ENCODE measurements at places on chromosomes 2 and 18.

- no peak for DNase-seq
Observed at GRCh38 chr2:71860381-71860926, 287.2 kb downstream of the CYP26B1 start.

GRCh38 chr2:188664416-188664815 lies 309.8 kb upstream of the COL3A1 start:
- DNase-seq, result no peak

- no peak for DNase-seq
Observed at GRCh38 chr2:106168657-106169056, 25.4 kb downstream of the UXS1 start.

GRCh38 chr2:12169721-12170120 lies 423.3 kb downstream of the LPIN1 start:
- no peak for DNase-seq

- DNase-seq, result no peak
Observed at GRCh38 chr18:22253156-22253555, 83.8 kb downstream of the GATA6 start.

DNA sequence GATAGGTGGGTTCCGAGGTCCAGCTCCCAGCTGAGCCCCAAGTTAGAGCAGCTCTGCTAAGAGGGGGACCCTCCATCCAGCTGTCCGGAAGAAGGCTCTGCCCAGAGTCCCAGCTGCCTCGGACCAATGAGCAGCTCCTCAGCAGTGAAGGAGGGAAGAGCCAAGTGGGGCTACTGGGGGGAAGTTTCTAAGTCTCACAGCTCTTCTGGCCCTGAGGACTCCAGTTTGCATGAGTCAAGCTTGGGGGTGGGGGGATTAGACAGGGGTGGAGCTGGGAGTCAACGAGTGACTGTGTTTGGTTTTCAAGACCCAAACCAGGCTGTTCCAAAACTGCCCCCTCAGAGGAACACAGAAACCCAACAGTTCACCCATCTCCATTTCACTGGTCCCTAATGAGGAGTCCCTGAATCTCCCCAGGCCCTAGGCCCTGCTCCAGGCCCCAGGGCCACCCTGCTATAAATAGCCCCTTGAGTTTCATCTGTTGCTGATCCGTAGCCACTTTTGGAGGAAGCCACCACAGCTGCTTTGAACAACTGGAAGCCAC lies 100.9 kb downstream of the TNS1 start:
- no peak for DNase-seq

DNA sequence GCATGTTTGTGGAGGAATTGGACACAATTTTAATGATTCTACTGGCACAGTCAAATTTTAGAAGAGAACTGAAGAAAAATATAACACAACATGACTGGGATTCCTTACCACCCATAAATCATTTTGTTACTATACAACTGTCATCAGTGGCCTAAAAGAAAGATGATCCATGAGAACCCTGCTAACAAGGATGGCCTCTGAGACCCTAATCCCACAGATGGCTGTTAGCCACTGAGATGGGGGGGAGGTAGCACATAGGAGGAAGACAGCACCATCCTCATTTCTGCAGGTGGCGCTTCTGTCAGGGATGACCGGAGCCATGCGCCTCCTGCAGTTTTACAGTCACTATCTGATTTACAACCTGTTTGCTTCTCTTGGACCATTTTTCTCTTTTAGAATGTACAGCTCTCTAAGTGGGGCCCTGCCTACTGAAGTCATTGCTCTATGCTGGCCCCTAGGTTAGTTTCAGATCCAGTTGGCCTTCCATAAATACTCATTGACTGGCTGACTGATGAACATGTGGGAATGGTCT lies 279.8 kb downstream of the NAPG start:
- no peak for DNase-seq

- DNase-seq, result no peak
Observed at GRCh38 chr2:191977754-191978153, 130.9 kb upstream of the CAVIN2 start.

DNA sequence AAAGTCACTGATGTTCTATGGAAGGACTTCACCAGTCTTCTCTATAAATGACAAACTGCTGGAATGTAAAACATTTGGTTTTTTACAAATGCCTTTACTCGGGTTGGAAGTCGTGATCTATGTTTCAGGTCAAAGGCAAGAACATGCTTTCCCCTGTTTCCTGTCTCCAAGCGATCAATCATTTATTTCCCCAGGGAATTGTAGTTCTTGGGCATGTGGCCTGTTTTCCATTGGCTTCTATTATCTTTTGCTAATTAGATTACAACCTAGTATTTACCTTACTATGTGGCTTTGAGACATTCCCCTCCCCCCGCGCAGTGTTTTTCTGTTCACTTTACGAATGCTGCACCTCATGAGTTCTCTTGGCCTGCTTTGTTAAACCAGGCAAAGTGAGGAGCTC lies 684.2 kb downstream of the EPHA4 start:
- no peak for DNase-seq

DNA sequence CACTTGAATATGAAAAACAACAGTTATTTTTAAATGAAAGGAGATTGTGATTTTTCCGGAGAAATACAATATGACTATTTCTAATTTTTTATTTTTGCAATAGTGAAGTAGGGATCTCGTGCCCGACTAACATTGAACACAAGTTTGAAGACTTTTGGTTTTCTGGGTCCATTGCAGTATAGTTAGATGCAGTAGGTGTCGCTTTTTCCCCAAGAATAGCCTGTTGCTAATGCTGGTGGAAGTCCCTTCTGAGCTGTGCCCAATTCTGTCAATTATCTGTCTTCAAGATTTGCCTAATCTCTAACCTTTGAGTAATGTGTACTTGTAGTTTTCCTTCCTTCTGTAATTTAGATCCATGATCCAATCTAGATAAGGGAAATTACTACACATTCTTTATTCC lies 36.5 kb downstream of the SEMA4F start:
- DNase-seq, result no peak

DNA sequence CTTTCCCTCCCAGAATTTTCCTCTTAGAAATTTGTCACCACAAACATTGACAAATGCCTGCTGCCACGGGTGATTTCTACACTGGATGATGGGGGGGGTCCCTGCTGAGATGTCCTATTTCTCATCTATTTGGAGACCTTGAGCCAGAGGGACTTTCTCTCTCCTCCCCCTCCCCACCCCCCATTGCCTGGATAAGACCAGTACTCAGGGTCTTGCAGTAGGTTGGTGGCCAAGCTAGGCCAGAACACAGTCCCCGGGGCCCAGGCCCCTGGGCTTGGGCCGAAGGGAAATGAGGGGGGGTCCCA lies 560 bp upstream of the DUSP2 start:
- DNase-seq, result no peak

- no peak for DNase-seq
Observed at GRCh38 chr2:157900203-157900602, 24.1 kb upstream of the ACVR1 start.

DNA sequence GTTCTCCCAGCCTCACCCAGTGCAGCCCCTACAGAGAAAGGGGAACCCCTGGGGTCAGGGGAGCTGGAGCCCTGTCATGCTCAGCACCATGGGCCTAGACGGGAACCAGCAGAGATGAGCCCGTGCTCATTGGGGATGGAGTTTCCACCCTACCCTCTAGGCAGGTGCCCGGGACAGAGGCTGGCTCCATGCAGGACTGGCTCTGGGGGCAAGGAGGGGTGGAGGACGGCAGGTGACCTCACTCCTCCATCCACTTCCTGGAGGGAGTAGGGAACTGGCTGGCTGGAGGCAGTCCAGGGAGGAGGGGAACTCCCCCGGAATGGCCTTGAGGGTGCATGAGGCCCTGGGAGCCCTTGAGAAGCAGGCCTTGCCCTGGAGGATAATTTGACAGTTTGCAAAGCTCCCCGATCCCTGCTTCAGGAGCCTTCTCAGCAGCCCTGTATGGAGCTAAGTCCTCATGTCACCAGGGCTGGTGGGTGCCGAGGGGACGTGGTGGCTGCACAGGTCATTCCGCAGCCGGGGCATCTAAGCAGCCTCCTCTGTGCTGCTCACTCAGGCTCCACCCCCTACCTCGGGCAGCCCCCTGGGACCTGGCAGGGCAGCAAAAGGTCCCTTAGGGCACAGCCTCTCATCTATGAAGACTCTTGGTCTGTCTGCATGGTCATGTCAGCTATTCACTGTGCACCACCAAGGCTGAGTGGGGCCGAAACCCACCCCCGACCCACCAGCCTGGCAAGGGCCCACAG lies 2.1 kb downstream of the NEURL3 start:
- DNase-seq, result no peak

GRCh38 chr2:11692966-11693521 lies 23.0 kb upstream of the NTSR2 start:
- peak; percentile 16 for DNase-seq

DNA sequence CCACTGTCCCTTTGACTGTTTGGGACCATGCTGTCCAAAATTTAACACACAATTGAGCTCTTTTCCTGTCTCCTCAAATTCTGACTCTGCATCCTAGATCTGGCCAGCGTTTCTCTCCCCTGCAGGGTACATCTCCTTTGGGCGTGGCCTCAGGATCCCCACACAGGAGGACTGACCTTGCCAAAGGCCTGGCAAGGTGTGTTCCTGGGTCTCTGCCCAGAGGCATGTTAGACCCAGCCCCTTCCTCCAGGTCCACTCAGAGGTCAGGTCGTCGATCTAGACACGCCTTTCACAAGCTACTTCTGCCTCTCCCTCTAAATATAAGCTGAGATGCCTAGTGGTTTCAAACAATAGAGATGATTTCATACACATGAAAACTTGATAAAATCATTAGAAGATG lies 45.4 kb upstream of the SMIM21 start:
- DNase-seq, result no peak

- DNase-seq, result no peak
Observed at GRCh38 chr2:118021356-118021755, 7.5 kb upstream of the CCDC93 start.

DNA sequence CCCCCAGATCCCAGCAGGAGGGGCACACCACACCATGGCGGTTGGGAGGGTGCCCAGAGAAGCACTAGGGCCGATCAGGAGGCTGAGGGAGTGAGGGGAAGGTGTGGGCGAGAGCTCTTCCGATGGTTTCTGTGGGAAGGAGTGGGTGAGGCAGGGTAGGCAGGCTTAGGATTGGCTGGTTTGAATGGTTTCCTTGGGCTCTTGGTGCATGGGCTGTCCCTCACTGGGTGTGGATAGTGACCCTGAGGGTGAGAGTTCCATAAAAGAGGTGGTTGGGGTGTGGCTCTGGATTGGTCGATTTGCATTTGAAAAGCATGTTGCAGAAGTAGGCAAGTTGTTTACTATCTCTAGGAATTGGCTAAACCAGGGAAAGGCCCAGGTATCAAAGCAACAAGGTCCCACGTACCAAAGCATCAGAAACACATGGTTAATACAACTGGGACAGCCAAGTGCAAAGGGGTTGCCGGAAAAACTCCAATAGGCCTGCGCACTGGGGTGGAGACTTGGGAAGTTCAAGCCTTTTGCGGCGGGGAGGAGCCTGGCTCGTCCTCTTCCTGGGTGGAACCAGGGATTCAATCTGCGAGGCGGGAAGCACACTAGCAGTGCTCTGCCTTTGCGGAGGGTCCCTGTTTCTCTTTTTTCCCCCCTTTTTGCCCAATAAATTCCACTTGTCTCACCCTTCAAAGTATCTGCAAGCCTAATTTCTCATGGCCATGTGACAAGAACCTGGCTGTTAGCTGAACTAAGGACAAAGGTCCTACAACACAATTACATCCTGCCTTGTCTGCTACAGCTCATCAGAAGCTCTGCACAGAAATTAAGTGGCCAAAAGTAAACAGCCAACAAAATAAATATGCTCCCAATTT lies 43.2 kb downstream of the IL1R2 start:
- DNase-seq, result no peak

DNA sequence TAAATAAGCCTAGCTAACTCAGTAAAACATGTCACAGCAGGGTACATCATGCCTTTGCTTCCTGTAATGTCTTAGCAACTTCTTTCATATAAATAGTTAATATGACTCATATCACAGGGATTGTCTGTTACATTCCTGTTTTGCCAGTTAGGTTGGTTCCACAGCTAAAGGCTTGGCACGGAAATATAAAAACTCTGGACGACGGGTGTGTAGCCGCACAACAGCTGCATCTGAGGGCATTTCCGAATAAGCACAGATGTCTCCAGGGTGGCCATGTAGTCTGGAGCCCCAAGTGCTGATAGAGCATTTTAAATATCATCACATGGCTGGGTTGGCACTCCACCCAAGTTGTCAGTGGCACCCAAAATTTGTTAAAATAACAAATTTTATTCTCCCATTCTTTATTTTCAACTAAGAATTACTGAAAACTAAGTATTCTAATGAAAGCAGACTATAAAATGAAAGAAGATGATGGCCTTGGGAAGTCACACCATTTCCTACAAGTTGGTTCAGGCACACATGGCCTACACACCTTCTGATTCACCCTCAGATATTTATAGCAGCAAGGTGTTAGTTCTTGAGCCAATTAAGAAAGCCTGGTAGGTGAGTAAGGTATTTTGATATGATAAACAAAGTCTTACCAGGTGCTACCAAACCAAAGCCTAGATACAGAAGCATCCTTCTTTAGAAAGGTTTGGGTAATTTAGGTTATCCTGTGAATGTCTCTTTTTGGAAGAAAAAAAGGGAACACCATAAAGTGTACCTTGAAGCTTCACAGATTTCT lies 61.8 kb upstream of the STK17B start:
- DNase-seq, result no peak
